Activated CD4-positive, alpha-beta T cell treated with anti-CD3 and anti-CD28 coated beads for 1 hour (primary cell): ENCODE measurements at places on chromosomes 16 and 17.
A peak's percentile ranks its signal among the peaks of the same experiment; 100 is the strongest.

- DNase-seq = no peak
Measured at GRCh38 chr17:39132192-39132610, 19.2 kb downstream of the PLXDC1 start.

DNA sequence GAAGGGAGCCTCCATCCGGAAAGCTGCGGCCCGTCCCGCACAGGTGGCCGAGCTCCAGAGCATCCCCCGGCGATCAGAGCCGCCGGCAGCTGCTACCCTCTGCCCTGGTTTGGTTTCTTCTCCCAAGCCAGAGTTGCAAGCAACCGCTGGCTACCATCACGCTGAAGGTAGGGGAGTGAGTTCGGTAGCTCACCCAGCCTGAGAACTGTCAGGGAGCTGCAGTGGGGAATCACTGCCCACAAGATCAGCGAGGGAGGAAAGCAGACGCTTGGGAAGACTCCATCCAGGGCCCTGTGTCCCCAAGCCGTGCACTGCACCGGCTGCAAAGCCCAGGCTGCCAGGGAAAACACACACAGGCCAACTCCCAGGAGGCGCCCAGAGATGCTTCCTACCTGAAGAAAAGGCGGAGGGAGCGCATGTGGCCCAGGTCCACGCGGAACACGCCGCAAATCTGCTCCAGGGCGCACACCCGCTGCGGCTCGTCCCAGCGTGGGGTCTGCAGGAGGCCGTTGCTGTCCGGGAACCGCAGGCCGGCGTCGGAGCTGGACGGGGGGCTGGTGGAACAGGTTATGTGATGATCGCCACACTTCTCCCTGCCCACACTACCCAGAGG, 83.3 kb downstream of the TBC1D16 start:
- no peak for DNase-seq

DNA sequence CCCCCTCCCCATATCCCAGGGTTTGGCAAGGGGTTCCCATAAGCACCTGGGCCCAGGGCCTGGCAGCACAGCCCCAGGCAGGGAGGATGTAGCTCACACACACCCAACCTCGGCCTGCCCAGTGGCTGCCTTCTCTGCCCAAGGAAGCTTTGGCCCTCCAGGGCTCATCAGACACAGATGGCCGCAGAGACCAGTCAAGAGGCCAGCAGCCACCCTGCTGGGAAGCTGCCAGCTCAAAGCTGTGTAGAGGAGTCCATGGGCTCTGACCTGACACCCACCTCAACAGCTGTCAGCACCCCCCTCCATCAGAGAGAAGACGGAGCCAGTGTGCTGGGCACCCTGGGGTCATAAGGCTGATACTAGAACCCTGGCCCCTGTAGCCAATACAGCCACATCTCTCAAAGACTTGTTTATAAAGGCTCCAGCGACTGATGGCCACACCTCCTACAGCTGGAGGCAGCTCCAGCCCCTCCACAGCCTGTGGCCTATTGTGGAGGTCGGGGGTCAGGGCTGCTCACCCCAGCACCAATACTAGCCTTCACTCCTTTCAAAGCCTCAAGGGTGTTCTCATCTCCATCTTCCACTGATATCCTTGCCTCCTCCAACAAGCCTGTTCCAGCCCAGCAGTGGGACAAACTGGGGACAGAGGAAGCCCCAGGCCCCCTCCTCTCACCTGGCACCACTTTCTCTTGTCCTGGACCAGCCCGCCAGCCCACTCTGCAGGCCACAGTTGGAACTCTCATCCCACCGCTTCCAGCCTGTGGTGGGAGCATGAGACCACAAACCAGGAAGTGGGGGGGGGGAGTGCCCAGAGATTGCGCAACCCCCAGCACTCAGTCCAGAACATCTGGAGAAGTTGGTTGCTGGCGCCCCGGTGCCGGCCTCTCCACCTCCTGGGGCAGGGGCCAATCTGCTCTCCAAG, 2.2 kb upstream of the MPG start:
- no peak for DNase-seq

DNA sequence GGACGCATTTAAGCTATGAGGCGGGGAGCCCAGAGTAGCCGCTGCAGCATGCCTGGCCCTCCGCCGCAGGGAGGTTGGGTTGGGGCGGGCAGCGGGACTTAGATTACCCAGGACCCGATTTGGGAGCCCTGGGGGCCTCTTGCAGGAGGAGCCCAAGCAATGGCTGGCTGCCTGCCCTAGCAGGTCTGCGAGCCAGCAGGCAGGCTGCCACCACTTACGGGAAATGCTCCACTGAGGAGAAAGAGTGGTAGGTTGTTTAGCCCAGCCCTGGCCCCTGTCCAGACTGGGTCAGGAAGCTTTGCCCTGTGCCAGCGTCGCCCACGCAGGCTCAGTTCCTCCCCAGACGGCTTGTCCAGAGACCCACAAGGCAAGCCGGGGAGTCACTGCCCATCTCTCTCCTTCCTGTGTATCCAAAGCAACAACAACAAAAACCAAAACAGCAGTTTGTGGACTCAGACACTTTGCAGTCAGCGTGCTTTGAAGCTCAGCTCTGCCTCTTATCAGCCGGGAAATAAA, 10.3 kb upstream of the TVP23A start:
- no peak for DNase-seq

DNA sequence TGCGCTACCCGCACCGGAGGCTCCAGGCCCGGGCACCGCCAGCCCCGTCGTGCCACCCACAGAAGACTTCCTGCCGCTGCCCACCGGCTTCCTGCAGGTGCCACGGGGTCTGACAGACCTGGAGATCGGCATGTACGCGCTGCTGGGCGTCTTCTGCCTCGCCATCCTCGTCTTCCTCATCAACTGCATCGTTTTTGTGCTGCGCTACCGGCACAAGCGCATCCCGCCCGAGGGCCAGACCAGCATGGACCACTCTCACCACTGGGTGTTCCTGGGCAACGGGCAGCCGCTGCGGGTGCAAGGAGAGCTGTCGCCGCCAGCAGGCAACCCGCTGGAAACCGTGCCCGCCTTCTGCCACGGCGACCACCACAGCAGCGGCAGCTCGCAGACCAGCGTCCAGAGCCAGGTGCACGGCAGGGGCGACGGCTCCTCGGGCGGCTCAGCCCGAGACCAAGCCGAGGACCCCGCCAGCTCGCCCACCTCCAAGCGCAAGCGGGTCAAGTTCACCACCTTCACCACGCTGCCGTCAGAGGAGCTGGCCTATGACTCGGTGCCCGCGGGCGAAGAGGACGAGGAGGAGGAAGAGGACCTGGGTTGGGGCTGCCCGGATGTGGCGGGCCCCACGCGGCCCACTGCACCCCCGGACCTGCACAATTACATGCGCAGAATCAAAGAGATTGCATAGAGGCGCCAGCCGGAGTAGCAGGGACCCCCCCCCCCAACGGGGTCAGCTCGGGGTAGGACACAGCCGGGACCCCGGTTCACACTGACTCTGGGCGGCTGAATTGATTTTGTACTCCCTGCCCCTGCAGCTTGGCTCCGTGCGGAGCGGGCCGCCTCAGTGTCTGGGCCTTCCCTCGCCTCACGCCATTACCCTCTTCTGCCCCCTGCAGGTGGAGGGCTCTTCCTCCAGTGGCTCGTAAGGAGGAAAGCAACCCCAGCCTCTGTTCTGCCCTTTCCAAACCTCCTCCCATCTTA, 58.5 kb downstream of the TMEM132E start:
- peak; percentile 67 for DNase-seq

DNA sequence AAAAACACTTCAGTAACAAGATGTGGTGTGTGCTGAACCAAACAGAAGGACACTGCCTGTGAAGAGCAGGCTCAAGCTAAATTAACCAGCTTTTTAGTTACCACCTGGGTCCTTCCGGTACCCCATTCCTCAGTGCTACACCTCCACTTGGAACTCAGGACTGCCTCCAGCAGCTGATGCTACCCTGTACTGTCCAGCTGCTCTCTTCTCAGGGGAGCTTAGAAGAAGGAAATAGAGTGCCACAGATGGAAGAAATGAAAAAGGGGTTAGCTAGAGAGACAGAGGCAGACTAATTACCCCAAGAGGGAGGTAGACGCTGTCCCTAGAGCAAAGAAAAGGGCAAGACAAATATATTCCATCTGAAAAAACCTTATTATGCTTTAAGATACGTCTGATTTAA, 5.7 kb downstream of the MED13 start:
- no peak for DNase-seq

DNA sequence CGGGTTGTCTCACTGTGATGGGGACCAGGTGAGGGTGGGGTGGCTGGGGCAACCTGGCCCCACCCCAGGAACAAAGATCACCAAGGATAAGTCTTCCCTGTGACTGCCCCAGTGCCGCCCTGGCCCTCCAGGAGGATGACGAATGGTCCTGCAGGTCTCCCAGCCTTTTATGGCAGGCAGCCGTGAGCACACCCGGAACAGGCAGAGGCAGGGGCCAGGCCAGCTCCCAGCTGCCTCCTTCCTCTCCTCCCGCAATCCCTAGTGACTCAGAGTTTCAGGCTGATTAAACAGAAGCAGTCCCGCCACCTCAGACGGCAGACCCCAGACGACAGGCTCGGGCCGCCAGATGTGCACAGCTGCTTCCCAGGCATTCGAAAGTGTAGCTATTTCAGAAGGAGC, 13.3 kb downstream of the JUP start:
- no peak for DNase-seq

GRCh38 chr17:42411361-42411760, 11.7 kb downstream of the CAVIN1 start:
- DNase-seq = no peak

DNA sequence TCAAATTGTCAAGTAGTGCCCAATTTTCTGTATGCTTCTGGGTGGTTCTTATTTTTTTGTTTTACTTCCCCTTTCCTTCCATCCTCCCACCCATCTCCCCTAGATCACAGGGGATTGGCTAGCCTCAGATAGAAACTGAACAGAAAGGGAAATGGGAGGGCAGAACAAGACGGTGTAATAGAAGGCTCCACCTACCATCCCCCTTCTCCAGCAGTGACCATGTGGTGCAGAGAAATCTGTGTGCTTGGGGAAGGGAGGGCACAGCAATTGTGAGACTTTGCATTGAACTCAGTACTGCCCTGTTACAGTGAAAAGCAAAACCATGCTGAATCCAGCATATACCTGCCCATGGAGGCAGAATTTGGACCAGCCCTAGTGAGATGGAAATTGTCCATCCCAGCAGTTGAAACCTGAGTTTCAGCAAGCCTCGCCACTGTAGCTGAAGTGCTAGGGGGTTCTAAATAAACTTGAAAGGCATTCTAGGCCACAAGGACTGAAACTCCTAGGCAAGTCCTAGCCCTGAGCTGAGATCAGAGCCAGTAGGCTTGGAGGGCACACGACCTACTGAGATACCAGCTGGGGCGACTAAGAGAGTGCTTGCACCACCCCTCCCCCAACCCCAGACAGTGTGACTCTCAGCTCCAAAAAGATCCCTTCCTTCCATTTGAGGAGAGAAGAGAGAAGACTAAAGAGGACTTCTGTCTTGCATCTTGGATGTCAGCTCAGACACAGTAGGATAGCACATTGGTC, 5.2 kb downstream of the SLFN11 start:
- DNase-seq = no peak

GRCh38 chr16:12489357-12489990, 314.2 kb downstream of the CPPED1 start:
- no peak for DNase-seq

DNA sequence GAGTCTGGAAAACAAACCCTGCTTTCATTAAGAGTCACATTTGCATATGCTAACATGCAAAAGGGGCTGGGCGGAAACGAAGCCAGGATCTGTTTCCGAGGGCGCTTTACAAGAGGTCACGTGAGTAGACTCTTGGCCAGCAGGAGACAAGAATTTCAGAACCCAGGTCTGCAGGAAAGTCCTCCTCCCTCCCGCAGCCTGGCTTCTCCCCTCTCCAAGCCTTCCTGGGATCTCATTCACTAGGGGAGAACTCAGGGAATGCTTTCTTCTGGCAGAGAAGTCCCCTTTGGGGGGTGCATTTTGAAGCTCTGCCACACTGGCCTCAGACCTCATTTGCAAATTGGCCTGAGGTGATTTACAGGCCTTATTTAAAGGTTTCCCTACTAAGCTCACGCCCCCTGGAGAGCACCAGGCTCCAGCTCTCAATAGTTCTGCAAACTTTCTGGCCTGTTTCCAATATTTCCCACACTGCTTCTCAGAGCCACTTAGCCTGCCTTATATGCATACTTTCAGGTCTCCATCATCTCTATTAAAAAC, 57.2 kb upstream of the CACNG5 start:
- DNase-seq = no peak

DNA sequence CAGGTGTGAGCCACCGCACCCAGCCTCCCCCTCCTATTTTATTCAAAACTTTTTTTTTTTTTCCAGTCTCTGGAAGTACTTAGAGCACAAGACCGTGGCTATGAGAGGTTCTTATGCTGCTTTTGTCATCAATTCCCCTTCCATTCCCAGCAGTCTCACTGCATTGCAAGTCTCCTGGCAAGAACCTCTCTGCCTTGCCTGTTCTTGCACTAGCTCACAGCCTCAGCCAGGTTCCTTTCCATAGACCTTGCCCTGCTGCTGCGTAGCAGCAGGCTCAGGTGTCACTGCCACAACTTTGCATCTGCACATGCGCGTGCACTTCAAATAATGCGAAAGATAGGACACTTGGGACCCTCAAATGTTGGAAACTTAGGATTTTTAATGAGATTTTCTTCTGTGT, 15.6 kb downstream of the ATP6V0A1 start:
- no peak for DNase-seq

DNA sequence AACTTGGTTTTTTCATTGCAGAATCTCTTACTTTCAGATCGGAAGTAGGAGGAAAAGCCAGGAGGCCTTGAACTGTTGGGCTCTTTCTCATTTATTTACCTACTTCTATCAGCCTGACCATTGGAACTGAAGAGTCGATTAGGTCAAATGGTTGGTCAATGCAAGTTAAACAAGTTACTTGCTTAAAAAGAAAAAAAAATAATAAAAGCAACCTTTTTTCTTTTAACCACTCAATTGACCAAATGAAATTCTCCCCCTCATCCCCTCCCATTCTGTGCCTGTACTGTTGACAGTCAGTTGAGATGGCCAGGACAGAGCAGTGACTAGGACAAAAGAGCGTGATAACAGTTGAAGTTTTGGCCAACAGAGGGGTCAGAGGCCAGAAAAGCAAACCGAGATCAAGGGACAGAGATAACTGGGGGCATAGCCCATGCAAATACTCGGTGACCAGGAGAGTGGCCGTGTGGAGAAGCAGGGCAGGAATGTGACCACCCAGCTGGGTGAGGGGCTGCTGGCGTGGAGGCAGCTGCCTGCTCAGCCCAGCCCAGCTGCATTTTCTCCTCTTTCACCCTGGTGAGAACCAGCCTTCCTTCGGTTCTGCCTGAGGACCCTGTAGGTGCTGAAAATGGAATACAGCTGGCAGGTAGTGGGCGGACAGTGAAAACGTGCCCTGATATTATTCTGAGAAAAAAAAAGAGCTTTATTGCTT, 72.2 kb downstream of the HS3ST3B1 start:
- DNase-seq = no peak
